ENCODE measurements at places on chromosomes 12 and 14.

DNA sequence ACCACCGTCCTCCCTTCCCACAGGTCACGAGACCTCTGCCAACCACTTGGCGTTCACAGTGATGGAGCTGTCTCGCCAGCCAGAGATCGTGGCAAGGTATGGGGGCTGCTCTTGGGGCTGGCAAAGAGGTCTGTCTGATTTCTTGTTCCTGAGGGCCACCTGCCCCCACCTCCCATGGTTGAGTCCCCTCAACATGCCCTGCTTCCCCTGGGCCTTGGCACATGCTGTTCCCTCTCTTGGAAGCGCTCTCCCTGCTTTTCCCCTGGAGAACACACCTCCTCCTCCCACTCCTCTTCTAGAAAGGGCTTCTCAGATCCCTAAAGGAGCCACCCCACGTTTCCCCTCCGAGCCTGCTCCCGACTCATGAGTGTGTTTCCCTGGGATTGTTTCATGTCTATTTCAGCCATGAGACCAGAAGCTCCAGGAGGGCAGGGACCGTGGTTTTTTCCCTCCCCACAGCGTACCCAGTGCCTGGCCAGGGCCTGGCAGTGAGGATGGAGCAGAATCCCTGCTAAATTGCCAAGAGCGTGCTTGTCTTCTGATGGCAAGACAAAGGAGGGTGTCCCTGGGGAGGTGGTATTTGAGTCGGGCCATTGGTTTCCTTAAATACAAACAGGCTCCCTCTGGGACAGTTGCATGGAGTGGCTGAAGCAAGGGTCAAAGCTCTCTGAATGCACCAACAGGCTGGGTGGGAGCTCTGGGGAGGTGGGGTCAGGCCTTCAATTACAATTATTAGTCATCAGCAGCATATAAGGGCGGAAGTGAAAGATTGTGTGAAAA lies 34.1 kb downstream of the CYP46A1 start:
- DNase-seq = no peak

- DNase-seq = no peak
These were observed 122.4 kb upstream of the PTPRQ start for GRCh38 chr12:80321653-80322052.

DNA sequence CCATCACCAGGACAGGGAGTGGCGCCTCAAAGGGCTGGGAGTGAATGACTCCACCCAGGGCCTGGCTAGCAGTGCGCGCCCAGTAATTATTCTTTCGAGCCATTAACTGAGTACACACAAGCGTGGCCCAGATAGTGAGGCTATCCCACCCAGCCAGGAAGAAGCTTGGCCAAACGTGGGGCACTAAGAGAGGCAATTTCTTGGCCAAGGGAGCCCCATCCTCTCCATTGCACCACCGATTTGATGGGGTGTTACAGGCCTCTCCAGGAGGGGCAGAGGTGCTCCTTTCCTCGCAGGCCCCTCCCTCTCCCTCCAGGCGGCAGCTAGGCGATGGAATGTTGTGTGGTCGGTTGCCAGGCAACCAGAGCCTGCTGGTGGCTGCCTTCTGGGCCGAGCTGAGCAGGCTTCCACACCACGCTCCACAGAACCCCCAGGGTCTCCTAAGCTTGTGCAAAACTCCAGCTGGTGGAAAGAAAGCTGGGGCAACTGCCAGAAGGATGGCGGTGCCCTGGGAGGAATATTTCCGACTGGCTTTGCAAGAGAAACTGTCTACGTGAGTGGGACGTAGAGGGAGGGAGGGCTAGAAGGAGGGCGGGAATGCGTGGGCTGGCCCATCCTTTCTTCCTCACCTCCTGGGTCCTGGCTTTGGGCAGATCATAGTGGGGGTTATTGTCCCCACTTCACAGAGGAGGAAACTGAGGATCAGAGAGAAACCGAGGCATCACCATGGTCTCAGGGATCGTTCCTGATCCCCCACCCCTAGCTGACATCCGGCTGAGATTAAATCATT lies at the start of gene CFAP73:
Gene CFAP73 (plus strand): TSS at position 364 of the 790 bp plus-strand sequence. CDS start 134 bp downstream, at position 498.
- no peak for DNase-seq

DNA sequence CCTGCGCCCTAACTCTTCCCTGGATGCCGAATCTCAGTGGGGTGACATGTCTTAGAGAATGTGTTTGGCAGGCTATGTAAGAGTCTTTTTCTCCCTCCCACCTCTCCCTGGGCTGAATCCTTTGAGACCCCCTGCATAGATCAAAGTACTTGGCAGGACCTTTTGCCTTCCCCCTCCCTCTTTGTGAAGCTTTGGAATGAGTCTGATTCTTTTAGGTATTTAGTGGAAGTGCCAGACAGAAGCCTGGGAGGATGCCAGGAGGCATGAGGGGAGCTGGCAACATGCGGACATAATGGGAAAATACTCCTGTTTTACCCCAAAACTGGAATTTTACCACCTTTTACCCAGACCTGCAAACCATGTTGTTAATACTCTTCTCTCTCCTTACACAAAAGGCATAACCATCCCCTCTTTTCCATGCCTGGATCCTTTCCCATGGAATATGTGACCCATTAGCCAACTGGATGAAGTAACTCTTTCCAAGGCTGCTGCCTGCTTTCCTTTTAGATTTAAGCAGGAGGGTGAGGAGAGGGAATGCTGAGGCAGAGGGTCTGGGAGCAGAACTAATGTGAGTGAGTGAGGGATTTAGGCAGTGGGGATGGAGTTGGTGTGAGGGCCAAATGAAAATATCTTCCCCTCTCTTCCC lies 41.7 kb downstream of the TTLL5 start:
- no peak for DNase-seq

GRCh38 chr12:6167327-6168280 lies 32.6 kb upstream of the CD9 start:
- DNase-seq = peak; percentile 51

DNA sequence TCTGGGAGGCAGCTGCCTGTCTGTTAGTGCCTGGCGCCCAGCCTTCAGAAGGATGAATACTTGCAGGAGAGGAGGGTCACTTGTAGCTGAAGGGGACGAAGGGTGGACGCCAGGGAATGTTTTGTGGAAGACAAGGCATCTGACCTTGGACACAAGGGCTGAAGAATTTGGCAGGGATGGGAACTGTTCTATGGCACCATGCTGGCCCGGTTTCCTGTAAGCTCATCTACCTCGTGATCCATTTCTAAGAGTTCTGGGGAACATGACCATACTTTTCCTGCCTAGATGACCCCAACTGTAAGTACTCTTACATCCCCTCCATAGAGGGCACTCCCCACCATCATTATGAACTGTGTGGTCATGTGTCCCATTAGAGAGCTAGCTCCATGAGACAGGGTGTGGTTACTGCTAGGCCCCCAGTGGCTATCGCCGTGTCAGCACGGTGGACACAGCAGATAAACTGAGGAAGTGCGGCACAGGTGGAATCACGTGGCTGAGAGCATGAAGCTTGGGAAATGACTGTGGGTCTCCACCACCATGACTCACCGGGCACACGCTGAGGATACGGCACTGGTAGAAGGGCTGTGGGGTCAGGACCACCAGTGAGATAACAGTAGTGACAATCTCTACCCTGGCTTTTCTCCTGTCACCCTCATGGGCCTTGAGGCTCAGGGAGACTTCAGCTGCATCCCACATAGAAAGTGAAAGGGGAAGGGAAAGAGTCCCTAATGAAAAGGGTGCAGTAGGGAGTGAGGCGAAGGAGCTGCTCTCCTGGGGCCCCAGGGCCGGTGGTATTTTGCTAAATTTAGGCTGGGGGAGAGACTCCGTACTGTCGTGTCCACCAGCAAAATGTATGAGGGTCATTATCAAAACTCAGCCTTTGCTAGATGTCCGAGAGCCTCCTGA lies 252.6 kb downstream of the FOXN3 start:
- DNase-seq = no peak

DNA sequence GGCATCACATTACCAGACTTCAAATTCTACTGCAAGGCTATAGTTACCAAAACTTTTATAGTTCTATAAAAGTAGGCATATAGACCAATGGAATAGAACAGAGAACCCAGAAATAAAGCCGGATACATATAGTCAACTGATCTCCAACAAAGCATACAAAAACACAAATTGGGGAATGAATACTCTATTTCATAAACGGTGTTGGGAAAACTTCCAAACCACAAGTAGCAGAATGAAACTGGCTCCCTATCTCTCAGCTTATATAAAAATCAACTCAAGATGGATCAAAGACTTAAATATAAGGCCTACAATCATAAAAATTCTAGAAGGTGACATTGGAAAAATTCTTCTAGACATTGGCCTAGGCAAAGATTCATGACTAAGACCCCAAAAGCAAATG lies 187.9 kb upstream of the PLXNC1 start:
- no peak for DNase-seq

DNA sequence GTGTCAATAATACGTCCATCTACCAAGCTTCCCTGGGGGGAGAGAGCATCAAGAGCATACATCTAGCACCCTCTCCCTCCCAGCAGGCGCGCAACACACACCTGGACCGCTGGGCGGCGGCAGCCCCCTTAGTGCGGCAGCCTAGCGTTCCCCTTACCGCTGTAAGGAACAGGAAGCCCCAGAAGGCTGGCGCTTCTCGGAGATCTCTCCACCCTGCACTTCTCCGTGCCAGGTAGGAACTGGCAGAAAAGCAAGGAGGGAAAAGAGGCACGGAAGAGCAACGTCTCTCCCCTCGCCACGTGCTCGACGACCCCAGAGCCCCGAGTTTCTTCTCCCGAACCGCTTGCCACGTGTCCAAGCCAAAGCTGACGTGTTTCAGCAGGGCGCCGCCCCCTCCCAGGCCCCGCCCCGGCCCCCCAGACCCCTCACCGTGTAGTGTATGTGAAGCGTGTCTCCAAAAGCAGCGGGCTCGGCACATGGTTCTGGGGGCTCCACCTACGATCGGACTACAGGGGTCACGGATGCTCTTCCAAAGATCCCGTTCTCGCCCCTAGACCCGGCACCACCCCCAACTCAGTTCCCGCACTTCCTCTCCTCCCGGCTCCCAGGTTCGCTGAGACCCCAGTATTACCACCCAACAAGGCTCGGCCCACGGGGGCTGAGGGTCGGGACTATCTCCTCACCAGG lies 532 bp downstream of the FKBP11 start:
- DNase-seq = peak; percentile 61

DNA sequence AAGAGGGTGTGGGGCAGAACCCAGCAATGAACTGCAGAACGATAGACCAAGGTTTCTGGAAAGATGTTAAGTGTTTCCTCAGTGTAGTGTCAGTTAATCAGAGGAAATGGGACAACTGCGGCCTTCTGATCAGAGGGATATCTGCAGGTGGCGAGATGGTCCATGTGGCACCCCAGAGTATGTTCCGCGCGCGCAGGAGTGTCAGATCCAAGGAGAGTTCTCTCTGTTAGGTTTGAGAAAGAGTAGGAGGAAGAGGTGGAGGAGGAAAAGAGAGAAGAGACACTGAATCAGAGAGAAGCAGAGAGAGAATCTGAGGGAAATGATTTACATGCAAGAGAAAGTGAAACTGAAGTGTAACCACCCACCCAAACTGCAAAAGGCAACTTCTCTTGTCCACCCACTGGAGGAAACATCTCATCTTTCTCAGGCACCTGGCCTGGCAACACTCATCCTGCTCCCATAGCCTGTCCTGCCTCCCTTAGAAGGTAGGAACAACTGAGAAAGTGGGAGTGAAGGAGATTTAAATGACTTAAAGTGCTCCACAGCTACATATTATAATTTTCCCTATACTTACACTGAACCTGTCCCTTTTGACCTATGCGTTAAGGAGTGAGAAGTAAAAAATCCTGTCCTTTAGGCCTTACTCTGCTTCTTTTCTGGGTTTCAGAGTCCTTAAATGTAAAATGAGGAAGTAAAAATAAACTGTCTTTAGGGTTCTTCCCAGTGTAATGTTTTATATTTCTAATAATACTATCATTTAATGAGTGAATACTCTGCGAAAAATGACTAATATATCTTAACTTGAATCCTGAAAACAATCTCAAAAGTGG lies 6.8 kb upstream of the TESPA1 start:
- no peak for DNase-seq

- no peak for DNase-seq
These were observed 56.4 kb downstream of the CMKLR1 start for GRCh38 chr12:108282676-108283075.

DNA sequence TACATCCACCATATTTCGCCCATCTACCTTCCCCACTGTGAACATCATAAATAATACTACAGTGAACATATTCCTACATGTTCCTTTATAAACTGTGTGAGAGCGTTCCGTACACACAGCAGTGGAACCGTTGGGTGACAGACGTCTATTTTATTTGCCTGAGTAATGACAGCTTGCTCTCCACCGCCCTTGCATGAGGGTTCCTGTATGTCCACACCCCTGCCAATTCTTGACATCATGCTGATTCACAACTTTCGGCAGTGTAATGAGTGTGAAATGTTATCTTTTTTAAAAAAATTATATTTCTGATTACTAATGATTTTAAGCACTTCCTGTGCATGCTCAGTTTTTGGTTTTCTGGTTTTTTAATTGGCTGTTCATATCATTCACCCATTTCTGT lies 4.3 kb upstream of the RAD52 start:
- no peak for DNase-seq

DNA sequence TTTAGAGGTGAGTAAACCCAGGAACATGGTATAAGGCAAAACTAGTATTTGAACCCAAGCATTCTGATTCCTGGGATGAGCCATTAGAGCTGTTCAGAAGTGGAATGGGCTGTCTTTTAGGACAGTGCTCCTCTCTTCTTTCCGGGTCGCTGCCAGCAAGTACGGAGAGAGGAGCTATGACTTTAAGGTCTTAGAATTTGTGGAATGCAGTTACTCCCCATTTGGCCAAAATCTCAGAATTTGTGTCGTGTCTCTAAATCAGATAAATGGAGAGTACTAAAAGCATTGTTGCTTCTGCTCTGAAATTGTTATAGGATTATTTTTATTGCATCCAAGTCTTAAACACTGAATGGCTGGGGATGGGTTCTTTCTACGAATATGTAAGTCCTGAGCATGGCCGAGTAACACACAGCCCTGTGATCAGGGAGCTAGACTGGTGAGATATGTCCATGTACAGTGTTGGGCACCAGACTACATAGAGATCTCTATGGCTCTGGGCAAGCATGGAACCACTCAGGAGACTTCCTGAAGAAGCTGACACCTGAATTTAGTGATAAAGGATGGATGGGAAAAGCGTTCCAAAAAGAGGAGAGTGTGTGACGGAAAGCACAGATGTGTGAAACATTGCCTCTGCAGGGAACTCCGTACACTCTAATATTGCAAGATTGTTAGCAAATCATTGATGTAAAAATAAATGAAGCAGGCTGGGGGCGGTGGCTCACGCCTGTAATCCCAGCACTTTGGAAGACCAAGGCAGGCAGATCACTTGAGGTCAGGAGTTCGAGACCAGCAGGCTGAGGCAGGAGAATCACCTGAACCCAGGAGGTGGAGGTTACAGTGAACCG lies 184.7 kb downstream of the SRGAP1 start:
- no peak for DNase-seq

DNA sequence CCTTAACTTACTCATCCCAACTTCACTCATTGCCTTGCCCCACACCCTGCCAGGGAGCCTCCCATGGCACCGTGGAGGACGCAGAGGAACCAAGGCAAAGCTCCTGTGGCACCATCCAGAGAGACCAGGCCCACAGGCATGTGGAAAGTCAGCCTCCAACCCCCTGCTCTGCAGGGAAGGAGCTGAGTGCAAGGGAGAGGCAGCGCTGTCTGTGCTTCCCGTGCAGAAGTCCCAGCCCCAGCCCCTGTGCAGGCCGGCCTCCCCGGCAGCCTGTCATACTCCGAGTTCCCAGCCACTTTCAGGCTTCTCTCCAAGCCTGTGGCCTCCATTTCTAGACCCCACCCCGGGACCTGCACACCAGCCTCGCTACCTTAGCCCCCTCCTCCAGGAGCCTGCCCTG lies 106.4 kb downstream of the SINHCAF start:
- no peak for DNase-seq

Data from activated CD8-positive, alpha-beta memory T cell treated with anti-CD3 and anti-CD28 coated beads for 4 hours (primary cell).